ENCODE measurements at places on chromosomes 7 and 10.

DNA sequence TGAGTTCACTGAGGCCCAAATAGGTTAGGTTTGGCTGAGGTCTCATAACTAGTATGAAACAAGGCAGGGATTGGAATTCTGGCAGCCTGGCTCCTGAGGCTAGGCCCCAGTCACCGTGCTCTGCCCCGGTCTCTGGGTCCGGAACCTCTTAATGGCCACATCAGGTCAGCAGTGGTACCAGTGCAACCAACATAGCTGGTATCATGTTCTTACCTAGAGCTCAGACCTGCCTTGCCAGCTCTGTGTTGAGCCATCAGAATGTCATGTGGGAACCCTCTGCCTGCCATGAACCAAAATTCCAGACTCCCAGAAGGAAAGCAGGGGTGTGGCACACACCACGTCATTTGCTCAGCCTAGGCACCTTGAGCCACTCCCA lies 56.5 kb downstream of the ZNF467 start:
- no peak for DNase-seq

GRCh38 chr7:96388166-96388565 lies 66.3 kb upstream of the SLC25A13 start:
- no peak for DNase-seq

- no peak for DNase-seq
These were observed 12.4 kb upstream of the TCERG1L start for GRCh38 chr10:131323880-131324279.

DNA sequence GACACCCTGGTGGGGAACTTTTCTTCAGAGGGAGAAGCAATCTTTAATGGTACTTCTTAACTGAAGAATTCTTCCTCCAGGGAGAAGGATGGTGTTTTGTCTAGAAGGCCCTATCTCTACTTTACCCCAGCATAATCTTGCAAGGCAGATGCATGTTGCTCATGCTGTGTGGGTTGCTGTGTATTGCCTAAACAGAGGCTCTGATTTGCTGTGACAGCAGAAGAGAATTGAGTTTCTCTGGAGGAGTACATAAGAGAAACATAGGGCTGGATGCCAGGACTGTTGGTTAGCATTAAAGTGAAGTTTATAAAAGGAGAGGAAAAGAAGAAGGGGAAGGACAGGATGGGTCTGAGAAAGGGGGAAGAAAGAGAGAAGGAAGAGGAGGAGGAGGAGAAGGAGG lies 248.1 kb upstream of the HPS1 start:
- no peak for DNase-seq

DNA sequence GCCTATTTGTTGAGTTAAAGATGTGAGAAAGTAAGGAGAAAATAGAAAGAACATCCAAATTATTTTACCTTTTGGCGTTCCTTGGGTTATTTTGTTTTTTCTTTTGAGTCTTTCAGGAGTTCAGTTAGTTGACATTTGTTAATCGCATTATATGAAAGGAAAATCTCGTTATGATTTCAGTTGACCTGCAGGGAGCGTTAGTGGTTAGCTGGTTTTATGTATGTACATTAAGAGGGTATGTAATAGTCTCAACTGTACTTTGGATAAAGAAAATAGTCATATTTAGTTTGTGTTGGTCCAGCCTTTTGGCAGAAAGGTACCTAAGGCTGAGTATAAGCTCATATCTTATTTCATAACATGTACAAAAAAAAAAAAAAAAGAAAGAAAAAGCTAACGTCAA lies 4.0 kb downstream of the BMPER start:
- DNase-seq, result no peak

DNA sequence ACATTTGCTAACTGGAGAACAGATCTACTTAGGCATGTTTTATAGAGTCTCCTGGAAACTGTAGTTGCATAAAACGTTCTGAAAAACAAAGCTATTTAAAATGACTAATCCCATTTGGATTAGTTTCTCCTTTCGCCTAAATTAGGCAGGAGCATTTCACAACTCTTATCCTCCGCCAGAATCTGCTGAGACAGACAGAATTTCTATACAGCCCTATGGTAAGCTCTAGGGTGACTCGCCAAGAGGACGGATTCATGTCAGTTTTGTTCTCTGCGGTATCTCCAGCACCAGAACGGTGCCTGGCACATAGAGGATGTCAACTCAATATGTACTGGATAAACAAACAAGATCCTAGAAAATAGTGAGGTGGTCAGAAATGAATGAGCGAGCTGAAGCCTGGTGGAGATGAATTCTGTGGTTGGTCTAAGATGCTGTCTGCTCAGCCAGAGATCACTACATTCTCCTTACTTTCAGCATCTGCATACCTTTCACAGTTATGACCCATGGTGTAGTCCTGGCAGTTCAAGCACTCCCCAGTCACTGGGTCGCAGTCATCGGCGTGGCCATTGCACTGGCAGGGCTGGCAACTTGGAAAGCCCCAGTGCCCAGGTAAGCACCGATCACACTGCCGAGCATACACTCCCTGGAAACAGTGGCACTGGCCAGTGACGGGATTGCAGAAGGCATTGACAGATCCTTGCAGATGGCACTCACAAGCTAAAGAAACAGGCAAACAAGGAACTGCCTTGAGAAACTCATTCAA lies 44.0 kb downstream of the LAMB1 start:
- no peak for DNase-seq

DNA sequence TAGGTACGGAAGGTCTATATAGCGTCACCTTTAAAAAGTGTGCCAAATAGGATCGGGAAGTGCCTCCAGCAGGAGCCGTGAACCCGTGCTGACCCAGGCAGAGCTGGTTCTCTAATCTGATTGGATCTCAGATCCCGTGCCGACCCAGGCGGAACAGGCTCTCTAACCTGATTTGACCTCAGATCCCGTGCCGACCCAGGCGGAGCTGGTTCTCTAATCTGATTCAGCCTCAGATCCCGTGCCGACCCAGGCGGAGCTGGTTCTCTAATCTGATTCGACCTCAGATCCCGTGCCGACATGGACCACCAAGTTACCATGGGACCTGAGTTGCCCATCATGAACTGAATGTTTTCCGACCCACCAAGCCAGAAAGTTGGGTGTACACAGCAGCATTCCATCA lies 463.9 kb downstream of the PTPRN2 start:
- no peak for DNase-seq

DNA sequence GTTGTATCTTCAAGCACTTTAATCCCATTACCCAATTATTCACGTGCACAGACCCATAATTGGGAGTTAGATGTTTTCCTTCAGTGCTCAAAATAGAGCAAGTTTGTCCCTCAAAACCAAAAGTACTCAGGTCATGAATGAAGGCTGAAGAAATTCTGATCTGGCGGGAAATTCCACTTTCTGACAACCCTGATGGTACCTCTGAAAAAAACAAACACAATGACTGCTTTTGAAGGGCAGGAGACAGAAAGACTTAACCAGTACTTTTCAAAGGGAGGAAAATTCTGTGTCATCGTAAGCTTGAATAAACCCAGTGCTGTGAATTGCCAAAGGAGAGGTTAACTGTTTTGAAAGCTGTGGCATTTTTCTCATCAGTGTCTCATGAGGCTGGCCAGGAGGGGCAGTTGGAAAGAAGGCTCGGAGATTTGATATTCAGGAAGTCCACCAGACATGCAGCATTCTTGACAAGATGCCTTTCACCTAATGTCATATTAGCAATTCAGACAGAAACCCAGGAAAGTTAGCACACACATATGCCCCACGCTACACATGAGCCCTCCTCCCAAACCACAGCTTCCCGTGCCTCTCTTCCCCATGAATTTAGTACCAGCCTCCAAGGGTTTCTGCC lies 347.0 kb downstream of the KCNMA1 start:
- no peak for DNase-seq

DNA sequence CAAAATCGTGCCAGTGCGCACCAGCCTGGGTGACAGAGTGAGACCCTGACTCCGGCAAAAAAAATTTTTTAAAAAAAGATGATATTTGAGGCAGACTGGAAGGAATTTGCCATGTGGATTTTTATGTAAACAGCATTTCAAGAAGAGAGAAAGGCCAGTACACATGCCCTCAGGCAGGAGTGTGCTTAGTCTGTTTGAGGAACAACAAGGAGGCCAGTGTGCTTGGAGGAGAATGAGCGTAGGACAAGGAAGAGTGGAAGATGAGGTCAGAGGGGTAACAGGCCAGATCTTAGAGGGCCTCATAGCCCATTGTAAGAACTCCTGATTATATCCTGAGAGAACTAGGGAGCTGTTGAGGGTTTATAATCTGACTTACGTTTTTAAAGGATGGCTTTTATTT lies 17.2 kb upstream of the STRIP2 start:
- DNase-seq, result no peak

DNA sequence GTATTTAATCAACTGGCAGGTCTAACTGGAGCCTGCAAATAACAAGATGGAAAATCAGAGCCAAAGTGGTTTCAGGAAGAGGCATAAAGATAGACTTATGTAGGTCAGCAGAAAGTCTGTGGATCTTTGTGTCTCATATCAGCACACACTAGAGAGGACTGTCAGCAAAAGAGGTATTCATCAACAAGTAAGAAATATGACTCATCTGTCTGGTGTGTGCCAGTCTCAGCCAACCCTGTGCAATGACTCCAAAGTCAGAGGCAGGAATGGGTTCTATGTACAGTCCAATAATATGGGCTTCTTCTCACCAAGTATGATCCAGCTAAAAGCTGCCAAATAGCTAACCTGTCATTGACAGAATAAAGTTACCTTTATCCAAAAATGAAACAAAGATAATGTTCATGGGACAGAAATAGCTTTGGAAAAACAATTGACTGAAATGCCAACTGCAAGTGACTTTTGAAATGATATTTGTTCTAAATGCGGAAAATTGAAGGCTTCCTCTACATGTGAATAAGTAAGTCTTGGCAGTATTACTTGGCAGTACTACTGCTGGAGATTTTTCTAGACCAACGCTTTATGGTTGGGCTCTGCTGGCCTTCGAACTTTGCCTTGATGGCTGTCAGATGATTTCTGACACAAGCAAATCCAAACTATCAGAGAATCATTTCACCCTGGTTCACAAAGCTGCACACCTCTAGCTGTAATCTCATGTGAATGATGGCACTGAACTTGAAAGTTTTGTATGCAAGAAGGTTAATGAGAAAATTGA lies 272.3 kb upstream of the SEMA3C start:
- no peak for DNase-seq

DNA sequence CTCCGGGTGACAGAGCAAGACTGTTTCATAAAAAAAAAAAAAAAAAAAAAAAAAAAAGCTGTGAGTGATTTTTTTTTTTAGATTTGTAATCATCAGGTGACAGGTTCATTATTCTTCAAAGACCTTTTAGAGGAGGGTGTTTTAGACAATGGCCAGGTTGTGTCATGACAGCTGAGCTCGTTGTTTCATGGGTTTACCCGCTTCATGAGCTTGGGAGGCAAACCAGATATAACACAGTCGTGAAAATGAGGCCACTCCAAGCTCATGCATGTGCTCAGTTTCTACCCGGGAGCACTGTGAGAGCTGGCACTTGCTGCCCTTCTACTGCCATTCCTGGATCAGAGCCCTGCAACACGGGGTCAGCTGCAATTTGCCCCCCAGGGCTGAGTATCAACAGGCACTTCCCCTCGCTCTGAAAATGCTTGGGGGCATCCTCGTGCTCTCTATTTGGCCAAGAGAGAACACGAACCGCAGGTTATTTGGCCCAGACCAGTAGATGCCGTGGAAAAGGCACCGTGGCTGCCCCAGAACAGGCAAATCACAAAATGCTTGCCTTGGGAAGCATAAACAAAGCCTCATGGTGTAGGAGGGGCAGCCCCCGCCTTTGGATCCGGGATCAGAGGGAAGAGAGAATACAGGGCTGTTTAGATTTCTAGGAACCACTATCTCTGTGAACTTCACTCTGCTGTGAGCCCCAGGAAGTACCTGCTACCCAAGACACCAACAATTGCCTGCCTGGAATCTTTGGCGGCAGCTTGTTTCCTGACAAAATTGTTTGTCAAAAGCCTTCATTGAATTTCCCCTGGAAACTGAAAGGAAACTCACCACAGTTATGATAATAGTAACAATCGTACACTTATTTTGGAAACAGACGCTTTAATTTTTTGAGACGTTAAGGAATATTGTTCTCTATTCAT lies 371.0 kb downstream of the FRMD4A start:
- no peak for DNase-seq

DNA sequence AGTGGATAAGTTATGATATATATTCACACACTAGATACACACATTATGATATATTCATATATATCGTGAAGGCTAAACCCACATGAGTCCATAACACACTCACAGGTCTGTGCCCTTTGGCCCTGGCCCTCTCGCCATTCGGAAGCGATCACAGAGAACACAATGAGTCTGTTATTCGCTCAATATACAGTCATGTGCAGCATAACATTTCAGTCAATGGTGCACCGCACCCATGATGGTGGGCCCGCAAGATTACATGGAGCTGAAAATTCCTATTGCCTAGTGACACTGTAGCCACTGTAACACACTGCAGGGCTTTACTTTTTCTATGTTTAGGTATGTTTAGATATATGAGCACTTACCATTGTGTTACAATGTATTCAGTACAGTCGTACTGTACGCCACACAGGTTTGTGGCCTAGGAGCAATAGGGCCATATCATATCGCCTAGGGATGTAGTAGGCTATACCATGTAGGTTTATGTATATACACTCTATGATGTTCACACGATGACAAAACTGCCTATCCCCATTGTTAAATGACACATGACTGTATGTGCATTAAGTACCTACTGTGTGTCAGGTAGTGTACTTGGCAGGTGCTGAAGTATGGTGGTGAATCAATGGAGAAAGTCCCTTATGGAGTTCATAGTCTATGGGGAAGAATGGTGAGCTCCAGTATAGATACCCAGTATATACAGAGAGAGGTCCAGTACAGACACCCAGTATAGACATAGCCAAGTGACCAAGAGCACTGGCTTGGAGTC lies 198.8 kb upstream of the KLF14 start:
- DNase-seq, result no peak

Measured in globus pallidus (tissue), 1 donor.